ENCODE measurements at places on chromosomes 2 and 18.

DNA sequence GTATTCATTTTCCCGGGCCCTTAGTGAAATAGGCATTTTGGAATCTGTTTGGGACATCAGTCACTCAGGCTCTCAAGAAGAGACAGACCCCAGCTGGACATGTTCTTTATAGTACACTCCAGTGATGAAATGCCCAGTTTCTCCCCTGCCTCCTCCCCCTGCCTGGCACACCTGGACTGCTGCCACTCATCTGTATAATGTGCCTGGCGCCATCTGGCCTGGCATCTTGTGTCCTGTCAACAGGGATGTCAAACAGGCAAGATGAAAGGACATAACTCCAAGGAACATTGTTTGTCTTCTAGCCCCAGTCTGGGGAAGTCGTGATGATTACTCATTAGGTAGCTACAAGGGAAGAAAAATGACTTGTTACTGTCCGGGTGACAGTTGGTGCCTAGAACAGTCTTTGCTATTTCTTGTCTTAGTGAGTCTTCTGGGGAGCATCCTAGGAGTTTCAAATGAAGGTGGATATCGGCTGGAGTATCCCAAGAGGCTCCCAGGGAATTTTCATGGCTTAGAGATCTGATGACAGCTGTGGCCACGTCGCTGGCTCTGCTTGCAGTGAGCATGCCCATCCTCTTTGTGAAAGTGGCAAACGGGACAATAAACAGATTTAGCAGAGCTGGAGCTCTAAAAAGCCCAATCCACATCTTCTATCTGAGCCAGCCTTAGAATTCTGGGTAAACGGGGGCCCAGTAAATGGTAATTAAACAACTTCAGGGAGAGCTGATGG is 153.6 kb downstream of the ALK start:
- no peak for DNase-seq

GRCh38 chr18:34261865-34262780 is 37.4 kb upstream of the NOL4 start:
- no peak for DNase-seq

DNA sequence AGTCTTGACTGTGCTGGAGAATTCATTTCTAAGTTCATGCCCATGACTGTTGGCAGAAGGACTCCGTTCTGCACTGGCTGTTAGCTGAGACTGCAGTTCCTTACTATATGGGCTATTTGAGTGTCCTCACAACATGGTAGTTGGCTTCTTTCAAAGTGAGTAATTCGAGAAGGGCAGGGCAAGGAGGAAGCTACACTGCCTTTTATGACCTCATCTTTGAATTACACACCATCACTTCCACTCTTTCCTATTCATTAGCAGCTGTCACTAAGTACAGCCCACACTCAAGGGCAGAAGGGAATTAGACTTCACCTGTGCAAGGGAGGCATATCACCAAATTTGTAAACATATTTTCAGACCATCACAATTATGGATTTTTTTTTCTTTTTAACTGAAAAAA is 55.9 kb upstream of the EPAS1 start:
- no peak for DNase-seq

DNA sequence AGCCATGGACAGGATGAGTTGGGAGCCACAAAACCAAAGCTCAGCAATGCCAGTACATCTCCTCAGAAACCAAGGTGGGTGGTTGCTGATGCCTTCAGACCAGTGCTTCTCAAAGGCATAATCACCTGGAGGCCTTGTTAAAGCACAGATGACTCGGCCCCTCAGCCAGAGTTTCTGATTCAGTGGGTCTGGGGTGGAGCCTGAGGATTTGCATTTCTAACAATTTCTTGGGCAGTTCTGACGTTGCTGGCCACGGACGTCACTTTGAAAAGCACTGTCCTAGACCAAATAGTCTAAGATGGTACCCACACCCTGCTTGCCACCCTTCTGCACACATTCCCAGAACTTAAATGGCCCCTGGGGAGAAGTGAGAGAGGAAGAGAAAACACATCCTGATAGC is 24.1 kb upstream of the CDH2 start:
- no peak for DNase-seq

DNA sequence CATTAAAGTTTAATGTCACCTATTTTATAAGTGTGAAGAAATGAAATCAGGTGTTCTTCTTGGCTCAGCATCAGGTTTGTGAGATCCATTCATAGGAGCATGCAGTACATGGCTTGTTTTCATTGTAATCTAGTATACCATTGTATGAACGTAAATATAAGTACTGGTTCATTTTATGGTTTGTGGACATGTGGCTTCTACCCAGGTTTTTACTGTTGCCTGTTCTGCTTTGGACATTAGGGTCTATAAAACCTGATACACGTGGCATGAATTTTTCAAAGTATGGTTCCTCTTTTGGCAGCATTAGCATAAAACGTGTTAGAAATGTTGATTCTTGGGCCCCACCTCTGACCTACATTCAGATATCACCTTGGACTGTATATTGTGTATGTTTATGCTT is 175.5 kb downstream of the PRPF40A start:
- DNase-seq, result no peak

Measured in activated naive CD4-positive, alpha-beta T cell (primary cell).